Activated CD4-positive, alpha-beta T cell treated with anti-CD3 and anti-CD28 coated beads for 1 hour (primary cell): ENCODE measurements at places on chromosomes 6 and 20.
A peak's percentile ranks its signal among the peaks of the same experiment; 100 is the strongest.

DNA sequence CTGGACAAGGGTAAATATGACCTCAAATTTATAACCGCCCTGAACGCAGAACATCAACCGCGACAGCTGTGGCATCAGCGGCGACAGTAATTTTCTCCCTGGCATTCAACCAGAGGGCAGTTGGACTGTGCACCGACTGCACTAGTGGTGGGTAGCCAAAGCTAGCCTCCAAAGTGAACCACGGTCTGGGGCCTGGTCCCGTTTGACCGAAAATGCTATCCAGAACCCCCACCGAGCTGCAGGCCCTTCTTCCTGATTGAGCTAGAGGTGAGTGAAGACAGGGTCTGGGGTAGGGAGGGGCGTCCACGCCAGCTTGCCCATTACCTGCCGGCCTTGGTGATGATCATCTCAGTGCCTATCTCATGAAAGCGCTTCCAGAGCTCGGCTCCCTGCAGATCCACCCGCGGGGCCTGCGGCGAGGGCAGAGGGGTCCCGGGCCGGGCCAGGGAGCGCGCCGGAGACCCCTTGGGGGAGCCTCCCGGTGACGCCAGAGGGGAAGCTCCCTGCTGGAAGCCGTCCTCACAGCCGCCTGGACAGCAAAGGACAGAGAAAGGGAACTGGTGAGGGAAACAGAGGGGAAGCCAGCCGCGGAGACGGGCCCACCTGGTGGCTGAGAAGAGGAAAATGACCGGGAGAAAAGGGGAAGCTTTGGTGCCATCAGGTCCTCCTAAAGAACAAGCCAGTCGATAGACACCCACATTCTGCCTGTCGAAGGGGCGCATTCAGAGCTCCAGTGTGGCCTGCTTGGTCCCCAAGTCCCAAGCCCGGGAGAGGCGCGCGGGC lies 2.0 kb downstream of the TBX18 start:
- DNase-seq, result no peak

- DNase-seq, result no peak
These were observed 127.5 kb upstream of the ESR1 start for GRCh38 chr6:151679941-151680340.

- no peak for DNase-seq
These were observed 24.1 kb downstream of the LGSN start for GRCh38 chr6:63295553-63296194.

- no peak for DNase-seq
These were observed 58.9 kb downstream of the RREB1 start for GRCh38 chr6:7166410-7167293.

DNA sequence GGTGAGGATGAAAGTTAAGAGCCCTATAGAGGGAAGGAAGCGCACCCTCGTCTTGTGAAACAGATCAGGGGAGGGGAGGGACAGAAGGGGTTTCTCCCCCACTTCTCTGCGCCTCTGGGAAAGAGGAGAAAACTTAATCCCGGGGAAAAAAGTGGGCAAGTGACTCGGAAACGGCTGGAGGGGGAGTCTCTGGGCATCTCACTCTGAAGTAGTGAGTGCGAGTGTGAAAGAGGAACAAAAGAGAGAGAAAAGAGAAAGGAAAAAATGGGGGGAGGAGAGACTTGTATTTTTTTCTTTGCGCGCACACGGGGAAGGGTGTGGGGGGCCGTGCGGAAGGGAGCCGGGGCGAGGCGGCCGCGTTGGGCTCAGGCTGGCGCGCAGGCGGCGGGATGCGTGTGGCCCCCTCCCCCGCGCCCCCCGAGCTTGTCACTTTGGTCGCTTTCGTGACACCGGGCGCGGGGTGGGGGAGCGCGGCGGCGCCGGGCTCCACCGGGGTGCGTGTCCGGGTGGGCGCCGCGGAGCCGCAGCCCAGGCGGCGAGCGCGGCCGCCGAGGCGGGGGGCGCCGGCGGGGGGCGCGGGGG lies 454 bp downstream of the L3MBTL3 start:
- no peak for DNase-seq

DNA sequence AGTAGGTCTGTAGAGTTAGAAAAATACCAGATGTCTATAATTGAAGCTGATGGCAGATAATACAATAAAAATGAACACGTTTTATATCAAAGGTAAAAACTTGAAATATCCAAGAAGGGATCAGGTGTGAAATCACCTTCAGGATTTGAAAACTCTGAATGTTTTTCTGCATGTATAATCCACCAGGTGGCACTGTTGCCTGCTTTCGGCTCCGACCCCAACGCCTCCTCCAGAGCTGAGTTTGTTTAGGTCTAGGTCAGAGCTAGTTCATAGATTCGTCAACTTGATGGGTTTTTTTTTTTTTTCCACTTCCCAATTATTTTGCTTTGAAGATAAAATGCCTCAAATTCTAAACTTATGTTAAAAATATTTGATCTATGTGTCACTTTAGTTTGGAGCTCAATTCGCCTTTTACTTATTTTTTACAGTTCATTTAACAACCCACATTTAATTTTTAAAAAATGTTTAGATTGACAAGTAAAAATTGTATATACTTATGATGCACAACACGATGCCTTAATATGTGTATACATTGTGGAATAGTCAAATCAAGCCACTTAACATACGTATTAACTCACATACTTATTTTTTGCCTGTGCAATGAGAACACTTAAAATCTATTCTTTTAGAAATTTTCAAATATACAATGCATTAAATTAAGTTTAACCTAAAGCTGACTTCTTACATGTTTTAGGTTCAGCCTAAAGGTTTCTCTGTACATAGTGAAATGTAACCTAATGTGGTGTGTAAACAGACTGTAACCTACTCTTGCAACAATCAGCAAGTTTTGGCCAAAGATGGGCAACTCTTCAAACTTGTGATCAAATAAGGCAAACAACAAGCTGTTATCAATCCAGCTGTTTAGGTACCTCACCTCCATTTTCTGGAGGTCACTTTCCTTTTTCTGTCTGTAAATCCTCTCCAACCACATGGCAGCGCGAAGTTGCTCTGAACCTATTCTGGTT lies 39.4 kb upstream of the ENPP4 start:
- peak; percentile 31 for DNase-seq

GRCh38 chr6:25750906-25751305 lies 3.6 kb upstream of the SLC17A4 start:
- no peak for DNase-seq

DNA sequence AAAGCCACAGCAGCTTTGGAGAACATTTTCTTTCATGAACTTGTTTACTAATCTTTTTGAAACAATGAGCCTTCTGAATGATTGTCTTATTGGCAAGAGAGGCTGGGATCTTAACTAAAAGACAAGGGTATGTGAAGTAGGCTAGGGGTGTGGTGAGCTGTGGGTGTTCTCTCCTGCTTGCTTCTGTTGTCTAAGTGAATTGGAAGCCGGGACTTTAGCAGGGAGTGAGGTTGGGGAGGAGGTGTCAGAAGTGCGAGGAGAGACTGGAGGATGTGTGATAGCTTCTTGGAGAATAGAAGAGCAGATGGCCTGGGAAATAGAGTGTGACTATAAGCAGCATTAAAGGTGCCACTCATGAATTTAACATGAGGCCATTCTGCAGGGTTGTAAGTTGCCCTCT lies 562.8 kb downstream of the UTRN start:
- DNase-seq, result no peak

DNA sequence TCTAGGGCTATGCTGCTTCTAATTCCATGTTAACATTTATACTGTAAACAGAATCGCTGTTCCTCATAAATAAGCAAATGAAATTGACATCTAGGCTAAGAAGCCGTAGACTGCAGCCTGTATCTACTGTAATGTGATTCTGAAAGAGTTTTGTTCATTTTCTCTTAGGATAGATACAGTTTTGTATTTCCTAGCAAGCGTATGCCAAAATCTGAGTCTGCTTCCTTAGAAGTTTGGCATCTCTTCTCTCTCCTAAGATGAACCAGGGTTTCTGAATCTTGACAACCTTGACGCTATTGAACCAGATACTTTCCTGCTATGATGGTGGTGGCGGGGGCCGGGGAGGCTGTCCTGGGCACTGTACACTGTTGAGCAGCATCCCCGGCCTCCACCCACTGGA lies 198.0 kb downstream of the TSHZ2 start:
- DNase-seq, result no peak

DNA sequence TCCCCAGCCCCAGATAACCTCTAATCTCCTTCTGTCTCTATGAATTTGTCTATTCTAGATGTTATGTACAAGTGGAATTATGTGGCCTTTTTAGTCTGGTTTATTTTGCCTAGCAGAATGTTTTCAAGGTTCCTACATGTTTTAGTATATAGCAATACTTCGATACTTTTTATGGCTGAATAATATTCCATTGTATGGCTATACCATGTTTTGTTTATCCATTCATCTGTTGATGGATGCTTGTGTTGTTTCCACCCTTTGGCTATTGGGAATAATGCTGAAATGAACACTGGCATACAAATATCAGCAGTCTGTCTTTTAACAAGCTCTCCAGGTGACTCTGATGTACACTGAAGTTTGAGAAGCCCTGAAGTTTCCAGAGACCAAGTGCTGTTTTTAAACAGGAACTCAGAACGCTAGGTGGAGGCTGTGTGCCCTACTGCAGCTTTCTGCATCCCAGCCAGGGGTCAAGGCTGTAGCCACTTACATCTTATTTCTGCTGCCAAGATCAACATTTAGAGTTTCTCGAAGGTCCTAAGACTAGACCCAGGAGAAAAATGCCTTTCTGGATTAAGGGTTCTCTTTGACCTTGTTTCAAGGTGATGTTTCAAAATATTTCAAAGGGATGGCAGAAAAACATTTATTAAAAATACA lies 123.0 kb downstream of the SOBP start:
- DNase-seq, result no peak

DNA sequence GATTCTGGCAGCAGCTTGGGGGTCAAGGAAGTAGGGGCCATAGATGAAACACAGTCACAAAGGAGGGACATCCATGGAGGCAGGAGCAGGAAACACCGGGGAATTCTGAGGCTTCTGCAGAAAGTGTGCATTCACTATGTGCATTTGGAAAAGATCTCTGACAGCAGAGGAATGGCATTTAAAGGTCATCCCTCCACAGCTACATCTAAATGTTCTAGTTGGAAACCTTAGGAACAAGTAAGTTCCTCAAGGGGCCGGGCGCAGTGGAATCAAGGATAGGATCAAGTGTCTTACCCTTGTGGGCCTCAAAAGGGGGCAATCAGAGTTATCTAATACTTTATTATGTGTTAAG lies 8.8 kb downstream of the C6orf136 start:
- DNase-seq, result no peak

GRCh38 chr20:60016406-60016805 lies 58.2 kb downstream of the CDH26 start:
- no peak for DNase-seq

- no peak for DNase-seq
These were observed 72.3 kb downstream of the OR2B2 start for GRCh38 chr6:27839626-27840475.

- no peak for DNase-seq
These were observed 216.5 kb upstream of the RREB1 start for GRCh38 chr6:6891125-6891721.

- no peak for DNase-seq
These were observed 31.6 kb upstream of the C20orf144 start for GRCh38 chr20:33630507-33630906.

DNA sequence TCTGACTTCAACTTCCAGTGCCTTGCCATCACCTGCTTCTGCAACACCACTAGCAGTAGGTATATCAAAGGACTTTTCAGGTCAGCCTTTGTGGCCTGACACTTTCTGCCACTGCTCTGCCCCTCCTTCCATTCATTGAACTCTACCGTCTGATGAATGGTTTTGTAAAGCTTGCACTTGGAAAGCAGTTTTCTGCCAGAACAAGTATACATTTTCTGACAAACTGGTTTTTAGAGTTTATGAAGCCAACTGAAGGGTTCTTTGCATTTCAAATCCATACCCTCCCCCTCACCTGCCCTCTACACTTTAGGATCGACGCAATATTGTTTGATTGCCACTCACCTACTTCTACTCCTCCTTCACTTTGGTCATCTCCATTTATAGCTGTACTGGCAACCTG lies 603.1 kb downstream of the HACE1 start:
- DNase-seq, result no peak

- no peak for DNase-seq
These were observed 370.2 kb upstream of the SASH1 start for GRCh38 chr6:147972448-147972847.

DNA sequence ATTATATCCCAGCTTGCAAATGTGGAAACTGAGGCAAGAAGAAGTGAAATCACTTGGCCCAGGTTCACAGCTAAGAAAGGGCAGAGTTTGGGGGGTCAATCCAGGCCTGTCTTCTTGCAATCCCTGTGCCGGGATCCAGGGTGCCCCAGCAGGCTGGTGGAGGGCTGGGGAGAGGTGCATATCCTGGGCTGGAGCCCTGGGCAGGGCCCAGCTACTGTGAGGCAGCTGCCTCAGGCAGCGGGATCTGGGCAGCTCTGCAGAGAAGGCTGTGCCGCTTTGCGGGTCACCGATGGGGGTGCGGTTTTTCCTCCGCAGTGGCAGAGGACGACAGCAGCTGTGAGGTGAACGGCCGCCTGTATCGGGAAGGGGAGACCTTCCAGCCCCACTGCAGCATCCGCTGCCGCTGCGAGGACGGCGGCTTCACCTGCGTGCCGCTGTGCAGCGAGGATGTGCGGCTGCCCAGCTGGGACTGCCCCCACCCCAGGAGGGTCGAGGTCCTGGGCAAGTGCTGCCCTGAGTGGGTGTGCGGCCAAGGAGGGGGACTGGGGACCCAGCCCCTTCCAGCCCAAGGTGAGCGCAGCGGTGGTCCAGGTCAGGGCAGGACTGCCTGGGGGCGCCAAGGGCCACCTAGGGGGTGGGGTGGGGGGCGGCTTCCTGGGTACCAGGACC lies 9.4 kb downstream of the CCN5 start:
- no peak for DNase-seq
